ENCODE measurements at places on chromosomes 12 and 14.

DNA sequence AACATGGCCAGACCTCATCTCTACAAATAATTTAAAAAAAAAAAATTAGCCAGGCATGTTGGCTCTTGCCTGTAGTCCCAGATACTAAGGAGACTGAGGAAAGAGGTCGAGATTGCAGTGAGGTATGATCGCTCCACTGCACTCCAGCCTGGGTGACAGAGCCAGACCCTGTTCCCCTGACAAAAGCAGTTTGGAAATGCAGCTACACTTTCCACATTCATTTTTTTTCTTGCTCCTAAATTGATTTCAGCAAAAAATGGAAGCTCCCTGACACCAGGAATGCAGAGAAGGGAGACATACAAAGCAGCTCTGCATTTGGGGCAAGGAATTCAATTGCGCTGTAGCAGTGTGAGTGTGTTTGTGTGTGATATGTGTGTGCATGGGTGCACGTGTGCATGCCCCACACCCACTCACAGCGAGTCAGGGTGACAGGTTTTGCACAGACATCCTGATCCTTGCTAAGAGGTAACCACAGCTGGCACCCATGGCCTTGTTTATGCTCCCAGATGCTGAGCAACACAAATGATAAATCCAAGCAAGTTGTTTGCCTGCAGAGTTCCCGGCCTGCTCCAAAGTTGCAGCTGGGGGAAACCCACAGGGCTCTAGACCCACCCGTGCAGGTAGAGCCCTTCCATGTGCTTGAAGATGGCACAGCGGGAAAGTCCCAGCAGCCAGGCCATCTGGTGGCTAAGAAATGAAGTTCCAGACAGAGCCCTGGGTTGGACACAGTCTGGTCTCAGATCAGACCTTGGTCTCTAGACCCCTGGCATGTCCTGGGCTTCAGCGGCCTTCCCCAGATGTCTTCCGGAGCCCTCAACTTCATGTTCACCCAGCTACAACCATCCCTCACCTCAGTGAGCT is 25.9 kb upstream of the BDKRB2 start:
- DNase-seq: no peak

GRCh38 chr12:116411977-116412376 is 134.5 kb upstream of the MED13L start:
- DNase-seq: no peak

GRCh38 chr14:63713764-63714163 is 14.1 kb downstream of the SGPP1 start:
- peak; percentile 71 for DNase-seq

GRCh38 chr12:99495799-99496198 is 151.8 kb upstream of the GARIN6 start:
- no peak for DNase-seq

- DNase-seq: no peak
Observed at GRCh38 chr14:64766430-64767151, 62.4 kb downstream of the PLEKHG3 start.

- no peak for DNase-seq
Observed at GRCh38 chr14:92263681-92264080, 59.3 kb upstream of the SLC24A4 start.

GRCh38 chr12:8562310-8562709 is 21.6 kb upstream of the CLEC4E start:
- no peak for DNase-seq

GRCh38 chr12:24599736-24600135 is 349.2 kb downstream of the BCAT1 start:
- DNase-seq: no peak

- peak; percentile 8 for DNase-seq
Observed at GRCh38 chr12:4539167-4539870, 629 bp downstream of the RAD51AP1 start.

DNA sequence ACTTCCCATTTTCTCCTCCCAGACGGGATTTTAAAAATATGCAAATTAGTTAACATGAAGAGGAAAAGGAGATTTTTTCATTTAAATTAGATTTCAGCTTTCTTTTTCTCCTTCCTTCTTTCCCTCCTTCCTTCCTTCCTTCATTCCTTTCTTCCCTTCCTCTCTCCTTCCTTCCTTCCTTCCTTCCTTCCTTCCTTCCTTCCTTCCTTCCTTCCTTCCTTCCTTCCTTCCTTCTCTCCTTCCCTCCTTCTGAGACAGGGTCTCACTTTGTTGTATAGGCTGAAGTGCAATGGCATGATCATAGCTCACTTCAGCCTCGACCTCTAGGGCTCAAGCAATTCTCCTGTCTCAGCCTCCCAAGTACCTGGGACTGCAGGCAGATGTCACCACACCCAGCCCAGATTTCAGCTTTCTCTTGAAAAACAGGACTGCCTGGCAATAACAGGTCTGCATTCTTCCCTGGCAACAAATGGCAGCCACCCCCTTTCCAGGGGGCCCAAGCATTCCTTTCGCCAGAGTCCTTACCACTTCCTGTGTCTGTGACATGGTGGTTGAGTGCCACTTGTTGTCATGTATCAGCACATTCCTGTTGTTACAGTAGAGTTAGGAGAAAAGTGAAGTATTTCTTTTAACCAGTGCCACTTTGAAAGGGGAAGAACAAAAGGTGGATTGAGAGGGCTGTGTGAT is 119.1 kb downstream of the PTPN11 start:
- no peak for DNase-seq

DNA sequence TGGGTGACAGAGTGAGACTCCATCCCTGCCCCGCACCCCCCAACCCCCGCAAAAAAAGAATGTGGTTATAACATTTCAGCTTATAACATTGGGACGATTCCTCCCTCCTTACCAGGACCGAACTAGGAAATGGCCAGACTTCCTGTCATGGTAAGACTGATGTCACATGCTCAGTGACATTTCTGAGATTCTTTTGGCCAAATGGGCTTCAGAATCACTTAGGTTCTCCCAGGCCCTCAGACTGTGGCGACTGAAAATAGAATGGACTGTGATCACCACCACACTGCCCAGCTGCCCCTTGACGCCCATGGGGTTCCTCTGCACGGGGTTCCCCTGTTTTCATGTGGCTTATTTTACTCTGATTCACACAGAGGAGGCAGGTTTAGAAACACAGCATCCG is 115.0 kb upstream of the EVL start:
- no peak for DNase-seq
